Stimulated activated CD8-positive, alpha-beta memory T cell treated with anti-CD3 and anti-CD28 coated beads, Interleukin-7, amount 100 ng/mL, for 4 hours (primary cell): ENCODE measurements at places on chromosomes 3 and 15.

GRCh38 chr3:31880020-31880419 is 101.0 kb downstream of the OSBPL10 start:
- DNase-seq: no peak

DNA sequence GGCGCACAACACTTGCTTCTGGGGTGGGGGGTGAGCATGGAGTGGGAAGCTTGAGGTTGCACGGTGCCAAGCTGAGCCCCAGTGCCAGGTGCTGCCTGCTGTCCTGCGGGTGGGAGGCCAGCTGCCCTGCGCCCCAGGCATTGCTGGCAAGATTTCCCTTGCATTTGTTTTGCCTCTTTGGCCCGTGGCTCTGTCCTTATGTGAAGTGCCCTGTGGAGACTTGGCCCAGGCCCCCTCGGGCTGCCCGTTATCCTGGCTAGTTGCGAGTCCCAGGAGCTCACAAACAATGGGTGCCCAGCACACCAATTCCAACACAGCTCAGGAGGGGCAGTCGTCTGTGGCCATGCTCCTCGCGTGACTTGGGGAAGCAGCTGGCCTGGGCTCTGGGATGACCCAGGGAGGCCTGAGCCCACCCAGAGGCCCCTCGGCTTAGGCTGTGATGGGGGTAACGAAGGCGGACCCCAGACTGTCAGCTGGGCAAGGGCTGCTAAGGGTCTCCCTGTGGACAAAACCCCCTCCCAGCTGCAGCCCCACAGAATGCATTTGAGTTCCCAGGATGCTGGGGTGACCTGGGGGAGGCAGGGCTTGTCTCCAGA is 5.9 kb downstream of the C3orf22 start:
- DNase-seq: no peak

DNA sequence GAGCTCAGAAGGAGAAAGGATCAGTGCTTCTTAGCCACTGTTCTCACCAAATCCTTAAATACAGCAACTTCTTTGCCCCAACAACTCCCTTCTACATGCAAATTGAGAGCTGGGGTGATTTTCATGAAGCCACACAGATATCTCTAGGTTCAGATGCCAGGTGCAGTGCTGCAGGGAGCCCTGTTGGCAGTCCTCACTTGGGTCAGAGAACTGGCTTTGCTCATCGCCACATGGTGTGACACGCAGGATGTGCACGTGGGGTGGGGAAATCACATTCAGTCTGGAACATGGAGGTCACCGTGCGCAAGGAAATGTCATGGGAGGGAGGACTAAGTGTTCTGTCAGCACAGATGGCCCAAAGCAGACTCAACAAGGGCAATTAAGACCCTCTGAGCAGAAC is 103.8 kb downstream of the WDR76 start:
- no peak for DNase-seq

- no peak for DNase-seq
Observed at GRCh38 chr15:65087411-65087810, 10.9 kb downstream of the KBTBD13 start.

DNA sequence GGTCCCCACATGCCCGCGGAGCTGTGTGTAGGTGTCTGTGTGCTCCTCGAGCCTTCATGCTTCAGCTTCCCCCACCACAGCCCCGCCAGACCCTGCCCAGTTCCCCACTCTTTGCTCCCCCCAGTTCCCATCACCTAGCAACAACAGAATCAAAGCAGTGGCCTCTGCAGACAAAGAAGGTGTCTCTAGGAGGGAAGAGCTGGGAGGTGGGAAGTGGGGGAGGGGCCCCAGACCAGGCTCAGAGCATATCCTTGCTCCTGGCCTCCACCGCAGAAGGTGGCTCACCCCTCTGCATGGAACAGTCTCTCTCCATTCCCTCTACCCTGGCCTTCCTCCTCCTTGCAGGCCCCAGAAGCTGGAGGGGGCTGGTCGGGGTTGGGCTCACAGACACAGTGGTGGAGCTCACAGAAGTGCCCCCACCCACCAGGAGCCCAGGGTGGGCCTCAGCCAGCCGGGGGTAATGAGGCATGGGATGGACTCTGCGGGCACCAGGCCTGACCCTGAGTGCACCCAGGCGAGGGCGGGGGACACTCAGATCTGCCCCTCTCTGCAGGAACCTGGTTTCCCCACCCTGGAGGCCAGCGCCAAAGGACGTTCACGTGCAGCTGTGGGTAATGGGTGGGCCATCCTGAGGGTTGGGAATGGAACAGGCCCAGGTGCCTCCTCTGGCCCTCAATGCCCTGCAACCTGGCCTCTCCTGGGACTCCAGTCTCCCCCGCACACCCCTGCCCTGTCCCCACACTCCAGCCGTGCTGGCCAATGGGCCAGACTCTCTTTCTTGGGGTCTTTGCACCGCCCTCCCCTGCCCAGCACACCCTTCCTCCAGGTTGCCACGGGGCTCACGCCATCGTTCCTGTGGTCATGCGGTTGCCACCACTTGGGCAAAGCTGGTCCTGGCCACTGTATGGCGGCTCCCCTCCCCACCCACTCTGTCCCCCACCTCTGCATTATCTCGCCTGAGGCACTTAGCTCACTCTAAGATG is 53.4 kb downstream of the TPRA1 start:
- DNase-seq: no peak

DNA sequence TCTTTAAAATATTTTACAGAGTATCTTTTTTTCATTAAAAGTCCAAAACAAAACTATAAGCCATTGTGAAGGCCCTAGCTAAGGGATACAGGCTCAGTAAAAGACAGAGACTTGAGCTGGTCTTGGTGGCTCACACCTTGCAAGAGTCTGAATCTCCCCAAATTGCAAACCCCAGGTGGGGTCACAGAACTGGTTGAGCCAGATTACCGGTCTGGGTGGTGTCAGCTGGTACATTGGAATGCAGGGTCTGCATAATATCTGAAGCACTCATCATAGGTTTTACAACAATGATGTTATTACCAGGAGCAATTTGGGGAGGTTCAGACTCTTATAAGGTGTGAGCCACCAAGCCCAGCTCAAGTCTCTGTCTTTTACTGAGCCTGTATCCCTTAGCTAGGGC is 201.2 kb upstream of the ARPP21 start:
- DNase-seq: no peak

DNA sequence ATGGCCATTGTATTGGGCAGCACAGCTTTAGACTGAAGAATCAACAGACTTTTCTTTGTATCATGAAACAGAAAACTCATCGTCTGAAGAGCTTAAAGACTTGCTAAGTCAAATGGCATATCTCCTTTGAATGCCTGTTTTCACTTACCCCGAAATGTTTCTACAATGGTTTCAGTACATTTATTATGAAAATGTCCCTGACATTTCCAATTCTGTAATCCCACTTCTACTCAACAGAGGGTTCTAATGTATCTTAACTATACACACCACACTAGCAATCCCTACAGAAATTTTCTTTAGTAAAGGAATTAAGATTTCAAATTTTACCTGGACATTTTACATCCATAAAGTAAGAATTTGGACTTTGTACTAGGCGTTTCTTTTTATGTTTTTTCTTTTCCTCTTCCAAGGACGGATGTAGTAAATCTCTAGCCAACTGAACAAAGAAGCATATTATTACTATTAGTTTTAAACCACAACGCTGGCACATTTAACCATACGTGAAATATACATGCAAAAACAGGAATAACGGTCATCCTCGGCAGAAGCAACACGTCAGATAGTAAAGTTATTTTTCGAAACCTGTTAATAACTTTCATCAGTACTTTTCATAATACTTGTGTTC is 1.1 kb downstream of the RPS27L start:
- DNase-seq: no peak

- DNase-seq: no peak
Observed at GRCh38 chr3:48698891-48699290, 13.2 kb upstream of the NCKIPSD start.

- DNase-seq: no peak
Observed at GRCh38 chr15:61994216-61994615, 66.0 kb downstream of the VPS13C start.

DNA sequence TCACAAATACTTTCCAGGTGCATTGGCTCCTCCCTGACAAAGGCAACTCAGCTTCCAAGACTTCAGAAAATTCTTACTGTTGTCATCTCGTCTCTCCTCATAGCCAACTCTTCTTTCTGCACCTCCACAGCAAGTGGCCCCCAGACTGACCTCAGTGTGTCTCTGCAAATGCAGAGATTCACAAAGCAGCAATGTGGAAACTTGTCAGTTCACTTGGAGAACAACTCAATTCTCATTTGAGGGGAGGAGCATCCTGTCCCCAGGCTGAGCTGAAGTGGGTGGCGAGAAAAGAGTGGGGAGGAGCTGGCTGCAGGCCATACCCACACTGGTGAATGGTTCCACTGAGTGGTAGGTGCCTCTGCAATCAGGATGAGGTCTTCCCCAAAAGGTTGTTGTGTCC is 248.7 kb upstream of the IL12A start:
- no peak for DNase-seq
